ENCODE measurements at places on chromosomes 6 and 20.
A peak's percentile ranks its signal among the peaks of the same experiment; 100 is the strongest.

DNA sequence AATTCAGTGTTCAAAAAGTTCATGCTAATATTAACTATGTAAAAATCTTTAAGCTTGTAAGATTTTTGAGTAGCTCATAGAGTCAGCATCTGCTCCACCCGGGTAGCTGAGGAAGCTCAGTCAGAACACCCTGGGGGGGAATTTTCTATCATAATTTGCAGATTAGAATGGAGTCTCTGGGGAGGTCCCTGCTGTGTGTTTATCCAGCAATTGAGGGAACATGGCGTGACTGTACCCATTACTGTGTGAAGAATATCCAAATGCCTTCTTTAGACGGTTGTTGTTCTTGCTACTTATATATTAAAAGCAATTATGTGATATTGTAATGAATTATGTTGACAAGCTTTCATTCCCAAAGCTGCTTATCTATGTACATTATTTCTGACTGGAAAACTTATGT, 64.8 kb downstream of the AIG1 start:
- DNase-seq = no peak

- no peak for DNase-seq
Observed at GRCh38 chr6:138690975-138691594, 82.5 kb upstream of the CCDC28A start.

DNA sequence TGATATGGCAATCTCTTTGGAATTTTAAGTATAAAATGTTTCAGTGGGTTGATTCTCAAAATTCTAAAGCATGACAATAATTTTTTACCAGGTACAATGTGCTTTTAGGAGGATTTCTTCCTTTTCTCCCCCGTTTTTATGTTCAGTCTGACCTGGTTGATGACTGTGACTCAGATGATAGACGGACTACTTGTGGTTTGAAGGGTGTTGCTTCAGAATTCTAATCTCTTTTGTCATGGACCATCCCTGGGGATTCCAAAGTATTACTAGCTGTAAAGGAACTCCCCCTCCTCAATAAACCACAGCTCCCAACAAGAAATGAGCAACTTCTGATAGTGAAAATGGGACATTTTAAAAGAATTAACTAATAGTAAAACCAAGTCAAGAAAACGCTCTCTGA, 34.9 kb upstream of the TNFAIP3 start:
- no peak for DNase-seq

- peak; percentile 31 for DNase-seq
Observed at GRCh38 chr20:50306478-50307423, 116.1 kb downstream of the CEBPB start.

DNA sequence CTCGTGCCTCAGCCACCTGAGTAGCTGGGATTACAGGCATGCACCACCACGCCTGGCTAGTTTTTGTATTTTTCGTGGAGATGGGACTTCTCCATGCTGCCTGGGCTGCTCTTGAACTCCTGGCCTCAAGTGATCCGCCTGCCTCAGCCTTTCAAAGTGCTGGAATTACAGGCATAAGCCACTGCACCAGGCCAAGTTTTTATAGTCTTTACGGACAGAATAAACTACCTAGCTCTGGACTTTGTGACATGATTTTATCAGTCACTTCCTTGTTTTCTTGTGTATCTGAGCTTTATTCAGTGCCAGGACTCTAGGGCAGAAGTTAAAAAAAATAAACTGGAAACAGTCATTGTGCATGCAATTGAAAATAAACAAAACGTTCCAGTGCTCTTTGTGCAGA, 46.7 kb upstream of the RALGAPA2 start:
- DNase-seq = no peak

GRCh38 chr6:5302995-5303622, 41.8 kb downstream of the FARS2 start:
- peak; percentile 37 for DNase-seq

DNA sequence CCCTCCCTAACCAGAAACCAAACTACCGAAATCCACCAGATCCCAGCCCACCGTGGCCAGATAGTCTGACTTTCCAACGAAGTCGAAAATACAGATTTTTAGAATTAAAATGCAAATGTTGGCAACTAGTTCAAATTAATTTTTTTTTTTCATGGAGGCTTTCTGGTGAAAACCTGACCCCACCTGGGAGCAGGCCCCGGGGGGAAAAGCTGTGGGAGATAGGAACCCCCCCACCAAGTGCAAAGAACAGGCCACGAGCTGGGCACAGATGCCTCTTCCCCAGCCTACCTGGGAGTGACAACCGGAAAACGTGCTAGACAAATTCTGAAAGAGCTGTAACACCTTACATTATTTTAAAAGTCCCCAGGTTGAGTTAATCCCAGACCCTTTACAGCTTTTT, 333.8 kb downstream of the PREX1 start:
- DNase-seq = no peak

- no peak for DNase-seq
Observed at GRCh38 chr20:42686057-42686456, 503.6 kb downstream of the PTPRT start.

GRCh38 chr20:3842348-3842930, 4.2 kb upstream of the MAVS start:
- DNase-seq = no peak

DNA sequence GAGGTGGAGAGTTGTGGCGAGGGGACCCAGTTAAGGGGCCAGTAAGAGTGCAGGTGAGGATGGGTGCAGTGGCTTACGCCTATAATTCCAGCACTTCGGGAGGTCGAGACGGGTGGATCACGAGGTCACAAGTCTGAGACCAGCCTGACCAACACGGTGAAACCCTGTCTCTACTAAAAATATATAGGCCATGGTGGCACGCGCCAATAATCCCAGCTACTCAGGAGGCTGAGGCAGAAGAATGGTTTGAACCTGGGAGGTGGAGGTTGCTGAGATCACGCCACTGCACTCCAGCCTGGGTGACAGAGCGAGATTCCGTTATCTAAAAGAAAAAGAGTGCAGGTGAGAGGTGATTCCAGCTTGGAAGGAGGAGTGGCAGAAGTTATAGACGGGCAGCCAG, 28.0 kb downstream of the PPP1R3G start:
- no peak for DNase-seq

GRCh38 chr20:62808211-62808865, 3.7 kb downstream of the OGFR start:
- peak; percentile 65 for DNase-seq

Measured in adrenal gland (tissue), 19 donors.